PC-9 (cell line): ENCODE measurements at places on chromosomes 7 and 10.

- H3K27me3 ChIP-seq: no peaks in the 10 kb centered on the region
- H3K4me1 ChIP-seq: peaks cover 82% of the 10 kb centered on the region
- H3K27ac ChIP-seq: peak overlapping the region; percentile 93
These were observed 165.5 kb downstream of the PKD1L1 start for GRCh38 chr7:47782792-47783191.

GRCh38 chr7:128739048-128739962, at the start of gene CALU:
Gene CALU (plus strand): TSS chr7:128739359. CDS start chr7:128748584, 9,225 bp downstream.
- H3K36me3 ChIP-seq: peaks cover 16% of the 10 kb centered on the region; the same call in 1 of the 2 replicates
- H3K4me1 ChIP-seq: peaks cover 41% of the 10 kb centered on the region
- peak within 1 kb of the TSS; percentile 83 for H3K4me3 ChIP-seq
- H3K27ac ChIP-seq: peak within 1 kb of the TSS; percentile 81
- H3K27me3 ChIP-seq: no peaks in the 10 kb centered on the region
- peak; percentile 90 for DNase-seq

DNA sequence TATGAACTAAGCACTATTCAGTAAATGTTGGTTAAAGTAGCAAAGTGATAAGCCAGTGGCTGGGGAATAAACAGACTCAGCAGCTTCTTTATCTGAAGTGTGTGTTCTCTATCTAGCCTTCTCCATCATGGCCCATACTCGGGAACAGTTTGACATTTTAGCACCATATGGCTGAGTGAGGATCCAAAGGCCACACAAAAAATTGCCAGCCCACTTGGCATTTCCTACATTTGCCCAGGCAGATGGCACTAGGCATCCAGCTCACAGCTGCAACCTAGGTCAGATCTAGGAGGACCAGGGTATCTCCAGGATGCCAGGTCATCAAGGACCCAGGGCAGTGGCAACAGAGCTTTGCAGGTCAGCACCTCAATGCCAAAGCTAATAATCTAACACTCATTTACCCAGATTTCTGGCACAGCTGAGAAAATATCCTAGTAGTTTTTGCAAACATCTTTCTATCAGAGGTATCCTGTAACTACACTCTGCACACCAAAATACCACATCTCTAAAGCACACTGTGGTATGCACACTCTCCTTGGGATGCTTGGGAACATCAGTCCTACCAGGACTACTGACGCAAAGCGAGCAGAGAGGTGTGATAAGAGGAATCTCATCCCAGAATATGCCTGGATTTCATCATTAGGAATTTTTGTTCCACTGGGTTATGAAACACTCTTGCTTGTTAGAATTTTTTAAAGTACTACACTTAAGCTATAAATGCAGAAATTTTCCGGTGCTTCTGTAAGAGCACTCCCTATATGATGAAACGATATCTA, 61.7 kb downstream of the DOCK4 start:
- no peak overlapping the region for H3K27ac ChIP-seq
- no peak overlapping the region for H3K4me3 ChIP-seq
- no peaks in the 10 kb centered on the region for H3K36me3 ChIP-seq
- H3K27me3 ChIP-seq: no peaks in the 10 kb centered on the region
- H3K4me1 ChIP-seq: no peaks in the 10 kb centered on the region

- H3K27me3 ChIP-seq: no peaks in the 10 kb centered on the region
- H3K36me3 ChIP-seq: no peaks in the 10 kb centered on the region
- no peaks in the 10 kb centered on the region for H3K4me1 ChIP-seq
- DNase-seq: no peak
These were observed 90.4 kb downstream of the MAD1L1 start for GRCh38 chr7:2142386-2142785.
